ENCODE measurements at places on chromosomes 3 and 15.

GRCh38 chr3:71438071-71438685, 145.3 kb downstream of the FOXP1 start:
- no peak for DNase-seq

DNA sequence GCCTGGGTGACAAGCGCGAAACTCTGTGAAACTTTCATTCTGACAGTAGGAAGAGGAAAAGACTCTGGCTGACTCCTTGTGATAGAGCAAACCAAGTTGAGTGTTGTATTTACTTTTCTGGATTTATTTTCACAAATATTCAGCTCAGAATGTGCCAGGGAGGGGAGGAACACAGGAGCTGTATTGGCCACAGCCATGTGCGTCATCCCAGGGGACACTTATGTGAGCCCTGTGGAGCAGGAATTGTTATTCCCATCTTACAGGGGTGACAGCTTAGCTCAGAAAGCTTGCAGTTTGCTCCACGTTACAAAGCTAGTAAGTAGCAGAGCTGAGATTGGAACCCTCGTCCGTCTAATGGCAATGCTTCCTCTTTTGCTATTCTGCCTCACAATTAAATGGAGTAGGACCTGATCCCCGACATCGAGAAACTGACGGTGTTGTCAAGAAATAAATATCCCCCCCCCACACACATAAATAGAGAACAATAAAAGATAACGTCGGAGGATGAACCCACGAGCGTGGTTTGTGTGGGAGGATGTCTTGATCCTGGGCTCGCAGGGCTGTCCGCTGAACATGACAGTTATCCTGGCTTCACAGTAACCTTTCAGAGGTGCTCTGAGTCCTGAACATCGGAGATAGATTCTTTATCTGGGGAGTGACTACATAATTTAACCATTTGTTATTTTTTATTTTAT, 151.6 kb upstream of the CTDSPL start:
- DNase-seq, result no peak

DNA sequence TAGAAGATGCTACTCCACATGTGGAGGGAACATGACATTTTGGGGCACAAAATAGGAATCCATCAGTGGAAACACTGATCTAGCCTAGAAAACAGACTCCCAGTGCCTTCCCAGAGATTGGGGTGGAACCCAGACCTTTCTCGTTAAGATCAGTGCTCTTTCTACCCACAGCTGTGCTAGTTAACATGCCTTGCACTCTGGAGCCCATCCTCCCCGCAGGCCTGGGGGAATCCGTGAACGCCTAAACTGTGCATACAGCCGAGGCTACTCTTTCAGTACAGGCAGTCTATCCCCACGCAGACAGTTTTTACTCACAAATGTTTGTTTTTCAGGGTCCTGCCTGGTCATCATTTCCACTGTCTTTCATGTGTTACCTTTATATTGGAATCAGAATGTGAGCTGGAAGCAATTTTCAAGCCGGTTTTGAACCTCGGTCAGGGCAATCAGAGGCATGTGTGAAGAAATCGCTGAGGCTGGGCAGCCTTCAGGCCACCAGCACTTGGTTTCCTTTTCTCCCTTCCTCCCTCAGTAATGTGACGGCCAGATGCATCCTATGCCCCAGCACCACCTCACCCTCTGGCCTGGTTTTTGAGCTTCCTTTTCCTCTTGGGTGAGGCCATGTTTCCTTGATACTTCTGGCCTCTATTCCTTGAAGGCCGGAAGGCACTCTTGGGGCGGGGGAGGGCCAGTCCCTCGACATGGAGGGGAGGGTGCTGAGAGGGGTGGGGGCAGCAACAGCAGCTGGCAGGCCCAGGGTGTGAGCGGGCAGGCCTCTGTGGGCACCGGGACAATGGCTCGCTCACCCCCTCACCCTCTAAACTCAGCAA, 123.6 kb upstream of the GALNT15 start:
- no peak for DNase-seq

DNA sequence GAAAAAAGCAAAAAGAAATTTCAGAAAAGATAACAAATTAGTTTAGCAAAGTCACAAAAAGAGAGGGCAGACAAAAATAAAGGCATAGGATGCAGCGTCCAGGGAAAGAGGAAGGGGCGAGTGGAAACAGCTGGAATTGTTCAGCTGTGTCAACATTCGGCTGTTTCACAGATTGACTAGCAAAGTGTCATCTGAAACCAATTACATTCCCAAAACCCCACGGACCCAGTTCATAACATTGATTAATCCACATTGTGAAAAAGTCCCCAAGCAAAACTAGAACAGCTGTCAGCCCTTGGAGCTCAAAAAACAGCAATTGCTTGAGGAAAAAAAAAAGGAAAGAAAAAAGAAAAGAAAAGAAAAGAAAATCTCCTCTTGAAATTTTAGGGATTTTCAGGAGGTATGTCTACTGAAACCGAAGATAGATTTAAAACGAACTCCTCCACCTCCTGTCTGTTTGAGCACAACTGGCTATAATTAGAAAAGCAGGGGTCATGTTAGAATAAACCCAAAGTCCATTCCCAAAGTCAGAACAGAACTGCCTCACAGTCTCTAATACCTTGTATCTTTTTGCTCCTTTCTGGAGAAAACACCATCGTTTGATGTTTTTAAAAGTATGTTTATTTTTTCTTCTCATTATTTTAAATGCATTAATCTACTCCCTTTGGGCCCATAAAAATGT, 159.6 kb downstream of the RORA start:
- no peak for DNase-seq

GRCh38 chr3:9947025-9947995, 4.9 kb downstream of the PRRT3 start:
- DNase-seq, result peak; percentile 95

Data from PC-3 (cell line).